Activated CD4-positive, alpha-beta T cell treated with anti-CD3 and anti-CD28 coated beads for 36 hours (primary cell): ENCODE measurements at places on chromosomes 4 and X. TPM values are rescaled to one million over a fixed set of nuclear protein-coding genes. Genes with fewer than 3 reads are reported as not detected.
A peak's percentile ranks its signal among the peaks of the same experiment; 100 is the strongest.

DNA sequence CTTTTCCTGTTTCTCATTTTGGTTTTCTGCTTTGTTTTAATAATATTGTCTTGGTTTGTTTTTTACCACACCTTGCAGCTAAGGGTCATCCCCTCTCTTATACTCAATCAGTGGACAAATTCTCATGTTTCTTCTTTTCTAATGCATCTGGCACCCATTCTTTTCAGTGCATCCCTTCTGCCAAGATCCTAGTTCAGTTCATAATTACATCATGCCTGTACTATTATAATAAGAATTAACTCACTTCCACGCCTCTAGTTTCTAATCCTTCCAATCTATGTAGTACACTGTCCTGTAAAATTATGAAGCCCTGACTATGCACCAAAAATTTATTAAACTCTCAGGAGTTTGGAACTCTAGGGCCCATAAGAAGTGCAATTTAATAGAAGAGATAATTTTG is 126.1 kb downstream of the FAT4 start:
- H3K27me3 ChIP-seq: no peaks in the 10 kb centered on the region
- H3K4me3 ChIP-seq: no peak overlapping the region
- H3K27ac ChIP-seq: no peak overlapping the region
- no peaks in the 10 kb centered on the region for H3K36me3 ChIP-seq
- DNase-seq: no peak

- peak overlapping the region; percentile 25 for H3K27ac ChIP-seq
- no peak overlapping the region for H3K4me3 ChIP-seq
- H3K36me3 ChIP-seq: no peaks in the 10 kb centered on the region
- DNase-seq: peak; percentile 51
Observed at GRCh38 chrX:132266583-132267355, 47.5 kb upstream of the RAP2C start.

GRCh38 chrX:153688911-153689590 is 1.3 kb downstream of the SLC6A8 start:
- DNase-seq: no peak
- H3K27me3 ChIP-seq: peaks cover 6% of the 10 kb centered on the region

GRCh38 chrX:56994375-56995270 is 718 bp downstream of the SPIN3 start:
- peaks cover 17% of the 10 kb centered on the region for H3K36me3 ChIP-seq
- no peaks in the 10 kb centered on the region for H3K27me3 ChIP-seq
- peak overlapping the region; percentile 92 for H3K27ac ChIP-seq

GRCh38 chr4:183790661-183791060 is 114.4 kb upstream of the STOX2 start:
- H3K4me3 ChIP-seq: no peak overlapping the region
- no peak for DNase-seq

- no peaks in the 10 kb centered on the region for H3K27me3 ChIP-seq
- no peak overlapping the region for H3K4me3 ChIP-seq
- H3K4me1 ChIP-seq: peaks cover 11% of the 10 kb centered on the region
- DNase-seq: no peak
Observed at GRCh38 chr4:40656201-40656863, 26.7 kb upstream of the RBM47 start.

- peaks cover 3% of the 10 kb centered on the region for H3K4me1 ChIP-seq
- no peak overlapping the region for H3K27ac ChIP-seq
- H3K4me3 ChIP-seq: no peak overlapping the region
- H3K27me3 ChIP-seq: peaks cover 5% of the 10 kb centered on the region
- DNase-seq: no peak
Observed at GRCh38 chr4:20625426-20625825, 74.8 kb upstream of the PACRGL start.

GRCh38 chr4:75777589-75777988 is 53.2 kb downstream of the USO1 start:
- no peak overlapping the region for H3K27ac ChIP-seq
- H3K36me3 ChIP-seq: peaks cover 50% of the 10 kb centered on the region
- no peak for DNase-seq
- no peaks in the 10 kb centered on the region for H3K27me3 ChIP-seq
- H3K4me1 ChIP-seq: peaks cover 3% of the 10 kb centered on the region

- DNase-seq: peak; percentile 14
- no peaks in the 10 kb centered on the region for H3K4me1 ChIP-seq
- H3K27ac ChIP-seq: no peak overlapping the region
- no peak overlapping the region for H3K4me3 ChIP-seq
- no peaks in the 10 kb centered on the region for H3K36me3 ChIP-seq
Observed at GRCh38 chr4:180828455-180829018, 1414.7 kb upstream of the TENM3 start.

DNA sequence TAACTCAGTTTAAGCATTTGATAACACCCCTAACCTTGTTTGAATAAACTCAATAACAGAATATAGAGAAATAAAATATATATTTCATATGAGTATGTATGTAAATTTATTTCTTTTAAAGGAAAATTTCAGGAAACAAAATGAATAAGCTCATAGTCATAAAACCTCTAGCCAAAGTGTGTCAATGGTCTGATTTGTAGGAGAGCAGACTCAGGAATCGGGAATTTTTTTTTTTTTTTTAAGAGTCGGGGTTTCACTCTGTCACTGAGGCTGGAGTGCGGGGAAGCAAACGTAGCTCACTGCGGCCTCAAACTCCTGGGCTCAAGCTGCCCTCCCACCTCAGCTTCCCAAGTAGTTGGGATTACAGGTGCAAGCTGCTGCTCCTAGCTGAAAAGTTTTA is 2.4 kb downstream of the PKD2 start:
- H3K4me3 ChIP-seq: no peak overlapping the region
- H3K27ac ChIP-seq: no peak overlapping the region
- peaks cover 5% of the 10 kb centered on the region for H3K27me3 ChIP-seq
- peaks cover 39% of the 10 kb centered on the region for H3K4me1 ChIP-seq
- DNase-seq: no peak
- no peaks in the 10 kb centered on the region for H3K36me3 ChIP-seq

DNA sequence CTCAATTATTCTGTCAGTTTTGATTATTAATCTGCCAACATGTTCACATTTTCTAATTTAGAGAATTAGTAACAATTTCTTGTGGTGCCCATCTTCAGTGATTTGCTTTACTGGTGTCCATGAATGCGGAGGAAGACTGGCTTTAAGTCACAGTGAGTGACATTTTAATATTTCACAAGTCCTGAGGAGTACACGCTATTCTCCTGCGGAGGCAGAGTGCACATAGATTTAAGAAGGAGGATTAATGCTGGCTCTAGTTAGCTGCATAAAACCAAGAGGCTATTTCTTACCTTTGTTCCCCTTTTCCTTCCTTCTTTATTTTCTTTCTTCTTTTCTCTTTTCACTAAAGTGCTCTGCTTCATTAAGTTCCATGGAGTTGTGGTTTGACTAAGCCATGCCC is 495.2 kb upstream of the IGFBP7 start:
- H3K27ac ChIP-seq: no peak overlapping the region
- H3K4me1 ChIP-seq: no peaks in the 10 kb centered on the region
- H3K36me3 ChIP-seq: no peaks in the 10 kb centered on the region
- no peak overlapping the region for H3K4me3 ChIP-seq
- no peak for DNase-seq

DNA sequence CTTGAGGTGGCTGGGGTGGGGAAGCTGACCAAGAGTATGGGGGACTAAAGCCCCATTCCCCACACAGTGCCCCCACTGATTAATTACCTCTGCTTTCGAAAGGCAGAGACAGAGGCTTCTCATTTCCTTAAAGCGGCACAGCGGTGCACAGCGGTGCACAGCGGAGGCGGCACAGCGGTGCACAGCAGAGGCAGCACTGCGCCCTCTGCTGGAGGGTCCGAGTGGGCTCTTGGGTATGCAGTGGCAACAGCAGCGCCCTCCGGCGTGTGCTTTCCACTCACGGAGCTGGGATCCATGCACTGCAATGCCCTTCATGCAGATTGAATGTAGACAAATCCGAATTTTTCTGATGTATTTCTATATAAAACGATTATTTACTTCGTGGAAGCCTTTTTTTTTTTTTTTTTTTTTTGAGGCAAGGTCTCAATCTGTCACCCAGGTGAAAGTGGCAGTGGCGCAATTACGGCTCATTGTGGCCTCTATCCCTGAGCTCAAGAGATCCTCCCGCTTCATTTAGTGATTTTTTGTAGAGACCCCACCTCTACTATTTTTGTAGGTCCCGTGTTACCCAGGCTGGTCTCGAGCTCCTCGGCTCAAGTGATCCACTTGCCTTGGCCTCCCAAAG is 19.7 kb upstream of the PRPS2 start:
- peak; percentile 85 for DNase-seq
- H3K4me3 ChIP-seq: no peak overlapping the region
- H3K36me3 ChIP-seq: no peaks in the 10 kb centered on the region

DNA sequence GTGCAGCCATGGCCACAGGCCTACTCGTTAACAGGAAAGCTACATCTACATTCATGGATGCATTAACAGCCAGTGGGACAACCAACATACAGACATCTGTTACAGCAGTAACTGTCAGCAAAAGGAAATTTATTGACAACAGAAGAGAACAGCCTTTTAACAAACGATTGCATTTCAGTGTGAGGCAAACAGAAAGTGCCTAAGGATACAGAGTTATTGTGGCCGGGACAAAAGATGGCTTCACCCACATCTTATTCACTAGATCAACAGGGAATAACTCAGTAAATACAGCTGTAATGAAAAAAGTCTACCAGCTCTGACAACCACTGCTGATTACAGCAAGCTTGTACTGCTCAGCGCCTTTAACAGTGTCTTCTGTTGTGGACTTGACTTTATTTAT is 61.5 kb upstream of the TBL1X start:
- H3K27me3 ChIP-seq: no peaks in the 10 kb centered on the region
- no peak for DNase-seq
- no peak overlapping the region for H3K4me3 ChIP-seq
- no peak overlapping the region for H3K27ac ChIP-seq

DNA sequence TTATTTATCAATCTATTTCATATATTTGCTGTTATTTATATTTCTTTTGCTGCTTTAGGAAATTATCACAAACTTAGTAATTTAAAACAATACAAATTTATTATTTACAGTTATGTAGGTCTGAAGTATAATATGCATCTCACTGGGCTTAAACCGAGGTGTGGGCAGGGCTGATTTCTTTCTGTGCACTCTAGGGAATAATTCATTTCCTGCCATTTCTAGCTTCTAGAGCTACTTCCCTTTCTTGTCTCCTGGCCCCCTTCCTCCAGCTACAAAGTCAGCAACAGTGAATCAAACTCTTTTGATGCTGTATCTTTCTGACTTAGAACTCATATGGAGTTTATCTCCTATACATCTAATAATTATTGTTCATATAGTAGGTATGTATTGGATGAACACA is 303.5 kb upstream of the ARSJ start:
- H3K4me3 ChIP-seq: no peak overlapping the region
- no peaks in the 10 kb centered on the region for H3K4me1 ChIP-seq
- no peak overlapping the region for H3K27ac ChIP-seq
- DNase-seq: no peak
- H3K36me3 ChIP-seq: no peaks in the 10 kb centered on the region
- H3K27me3 ChIP-seq: peaks cover 5% of the 10 kb centered on the region

DNA sequence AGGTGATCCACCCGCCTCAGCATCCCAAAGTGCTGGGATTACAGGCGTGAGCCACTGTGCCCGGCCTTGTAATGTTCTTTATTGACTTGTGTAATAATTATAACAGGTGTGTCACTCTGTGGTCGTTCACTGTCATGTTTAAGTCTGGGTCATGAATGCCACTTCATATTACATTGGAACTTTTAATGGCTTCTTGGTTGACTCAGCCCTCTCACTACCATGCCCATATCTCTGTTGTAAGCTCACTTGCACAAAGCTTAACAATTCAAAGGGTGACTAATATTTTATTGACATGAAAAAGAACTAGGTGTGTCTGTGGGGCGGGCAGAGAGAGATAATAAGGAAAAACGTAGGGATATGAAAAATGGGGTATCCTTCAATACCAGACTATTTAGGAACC is 639.7 kb upstream of the ACTRT1 start:
- no peaks in the 10 kb centered on the region for H3K27me3 ChIP-seq
- no peak overlapping the region for H3K4me3 ChIP-seq
- DNase-seq: no peak
- no peaks in the 10 kb centered on the region for H3K4me1 ChIP-seq
- H3K36me3 ChIP-seq: no peaks in the 10 kb centered on the region

- no peaks in the 10 kb centered on the region for H3K36me3 ChIP-seq
- no peak overlapping the region for H3K27ac ChIP-seq
- H3K4me1 ChIP-seq: no peaks in the 10 kb centered on the region
- DNase-seq: no peak
- H3K4me3 ChIP-seq: no peak overlapping the region
Observed at GRCh38 chr4:21134994-21135393, 434.7 kb downstream of the PACRGL start.

DNA sequence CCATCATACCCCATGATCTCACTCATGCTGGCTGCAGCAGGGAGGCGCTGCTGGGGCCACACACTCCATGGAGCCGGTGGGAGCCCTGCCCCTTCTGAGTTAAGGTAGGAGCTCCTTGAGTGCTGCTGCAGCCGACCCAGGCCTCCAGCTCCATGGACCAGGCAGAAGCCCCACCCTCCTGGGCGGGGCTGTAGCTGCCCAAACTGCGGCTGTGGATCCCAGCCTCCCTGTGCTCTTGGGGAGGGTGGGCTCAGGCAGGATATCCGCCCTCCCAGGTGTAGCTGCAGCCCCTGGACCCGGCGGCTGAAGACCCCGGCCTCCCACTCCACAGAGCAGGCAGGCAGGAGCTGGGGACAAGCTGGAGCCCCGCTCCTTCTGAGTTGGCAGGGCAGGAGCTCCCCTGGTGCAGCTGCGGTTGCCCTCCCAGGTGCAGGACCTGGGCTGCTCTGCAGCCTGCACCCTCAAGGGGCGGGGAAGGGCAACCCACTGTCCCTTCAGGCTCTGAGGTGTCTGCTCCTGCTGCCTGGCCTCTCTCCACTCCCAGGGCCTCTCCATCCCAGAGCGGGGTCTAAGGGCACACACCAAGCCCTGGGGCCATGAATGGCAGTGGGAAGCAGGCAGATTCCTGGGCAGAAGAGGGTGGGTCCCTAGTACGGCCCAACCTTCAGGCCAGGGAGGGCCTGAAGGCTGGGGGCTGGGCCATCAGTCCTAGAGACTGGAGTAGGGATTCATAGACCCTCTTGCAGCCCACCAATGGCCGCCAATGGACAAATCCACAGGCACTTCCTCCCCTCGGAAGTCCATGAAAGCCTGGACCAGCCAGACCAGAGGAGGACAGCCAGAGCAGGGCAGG is 466.1 kb downstream of the DTHD1 start:
- no peak overlapping the region for H3K4me3 ChIP-seq
- H3K27ac ChIP-seq: no peak overlapping the region
- DNase-seq: no peak
- peaks cover 4% of the 10 kb centered on the region for H3K27me3 ChIP-seq
- no peaks in the 10 kb centered on the region for H3K4me1 ChIP-seq

GRCh38 chr4:185999207-185999606 is 69.7 kb upstream of the TLR3 start:
- no peak overlapping the region for H3K27ac ChIP-seq
- no peak overlapping the region for H3K4me3 ChIP-seq
- H3K27me3 ChIP-seq: peaks cover 2% of the 10 kb centered on the region

DNA sequence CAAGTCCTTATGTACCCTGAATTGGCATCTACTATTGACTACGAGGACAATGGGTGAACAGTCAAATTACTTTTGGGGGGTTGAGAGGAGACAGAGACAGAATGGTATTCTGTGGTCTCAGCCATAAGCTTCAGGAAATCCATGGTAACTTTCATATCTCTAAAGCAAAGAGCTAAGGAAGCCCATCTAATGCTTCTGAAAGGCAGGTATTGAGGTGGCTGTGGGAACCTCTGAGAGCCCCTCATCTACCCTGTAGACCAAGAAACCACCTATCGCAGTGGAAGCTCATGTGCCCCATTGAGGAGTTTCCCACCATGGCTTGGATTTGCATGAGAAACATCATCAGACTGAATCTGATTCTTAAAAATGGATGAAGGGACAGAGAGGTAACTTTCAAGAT is 23.1 kb upstream of the BMP2K start:
- no peak overlapping the region for H3K27ac ChIP-seq
- H3K36me3 ChIP-seq: no peaks in the 10 kb centered on the region
- H3K4me3 ChIP-seq: no peak overlapping the region
- H3K4me1 ChIP-seq: no peaks in the 10 kb centered on the region

The AFP gene
- total RNA-seq: not detected

The FAM9B gene
- not detected for total RNA-seq

The DCAF4L1 gene
- total RNA-seq: 0.19 TPM

The CCDC160 gene
- not detected for total RNA-seq

The L1CAM gene
- 0.47 TPM for total RNA-seq
